ENCODE measurements at places on chromosomes 4 and X.

DNA sequence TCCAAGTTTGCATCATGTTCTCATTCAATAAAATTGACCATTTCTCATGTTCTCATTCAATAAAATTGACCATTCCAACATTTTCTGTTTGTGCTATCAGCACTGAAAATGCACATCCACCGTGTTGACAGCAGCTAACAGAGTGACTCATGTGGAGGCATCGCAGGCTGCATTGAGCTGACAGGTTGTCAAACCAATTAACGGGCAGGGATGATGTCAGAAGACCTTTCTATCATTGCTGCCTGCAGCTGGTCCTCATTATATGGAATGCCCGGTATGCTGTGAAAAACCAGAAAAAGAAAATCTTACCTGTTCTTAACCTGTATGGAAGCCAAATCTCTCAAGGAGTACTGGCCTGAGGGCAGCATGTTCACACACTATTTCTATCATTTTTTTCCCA, 202.0 kb downstream of the SMIM20 start:
- no peak for DNase-seq

- DNase-seq = no peak
Measured at GRCh38 chr4:43352859-43353258, 460.3 kb downstream of the GRXCR1 start.

DNA sequence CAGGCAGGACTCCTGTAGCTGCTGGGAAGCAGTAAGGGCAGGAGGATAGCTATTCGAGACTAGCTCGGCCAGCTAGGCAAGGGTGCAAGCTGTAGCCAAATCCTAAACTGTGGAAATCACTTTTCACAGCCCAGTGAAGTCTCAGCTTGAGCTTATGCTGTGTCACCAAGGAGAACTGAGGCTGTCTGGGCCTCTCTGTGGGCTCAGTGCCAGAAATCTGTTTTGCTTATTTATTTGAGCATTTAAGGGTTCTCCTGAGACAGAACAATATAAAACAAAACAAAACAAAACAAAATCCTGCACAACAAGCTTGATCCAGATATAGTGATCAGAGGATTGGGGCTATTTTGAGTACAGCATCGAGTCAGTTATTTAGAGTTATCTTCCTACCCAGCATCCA, 97.5 kb downstream of the FANCB start:
- no peak for DNase-seq

DNA sequence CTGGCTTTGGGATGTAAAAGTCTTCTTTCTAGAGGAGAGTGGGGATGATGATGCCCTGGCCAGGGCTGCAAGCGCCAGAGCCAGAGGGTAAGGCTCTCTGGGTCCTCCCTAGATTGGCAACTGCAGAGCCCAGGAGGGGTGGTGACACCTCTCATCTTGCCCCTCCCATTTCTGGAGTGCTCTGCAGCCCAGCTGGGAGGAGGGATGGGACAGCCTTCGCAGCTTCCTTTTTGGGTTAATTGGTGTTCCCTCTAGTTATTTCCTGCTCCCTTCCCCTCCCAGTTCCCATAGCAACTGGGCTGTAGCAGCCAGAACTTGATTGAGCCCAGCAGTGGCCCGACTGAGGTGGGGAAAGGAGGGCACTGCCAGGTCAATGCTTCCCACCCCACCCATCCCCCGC, 19.2 kb downstream of the NALF2 start:
- no peak for DNase-seq

All from suppressor macrophage treated with lipopolysaccharide for 4 hours (primary cell).